Caki2 (cell line): ENCODE measurements at places on chromosomes 3 and 15. TPM values are rescaled to one million over a fixed set of nuclear protein-coding genes. Genes with fewer than 3 reads are reported as not detected.

The THSD4 gene
- 9.0 and 9.8 TPM in 2 replicates for total RNA-seq

- peak; percentile 56 for DNase-seq
These were observed 54.8 kb downstream of the MESD start for GRCh38 chr15:80934761-80935221.

DNA sequence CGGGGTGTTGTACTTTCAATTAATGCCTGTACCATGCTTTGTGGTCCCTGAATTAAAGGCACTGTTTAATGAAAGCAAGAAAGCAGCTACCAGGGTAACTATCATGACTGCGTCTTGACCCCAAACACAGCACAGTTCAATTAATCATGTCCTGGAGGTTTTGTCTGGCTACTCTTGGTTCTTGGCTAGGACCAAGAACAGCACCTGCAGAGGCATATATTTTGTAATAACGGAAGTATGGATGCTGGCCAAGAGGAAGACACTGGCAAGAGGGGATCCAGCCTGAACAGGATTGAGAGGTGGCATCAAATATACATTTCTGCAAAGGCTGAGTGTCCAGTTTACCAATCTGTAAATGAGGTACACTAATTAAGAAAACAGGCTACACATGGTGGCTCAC, 119.9 kb downstream of the FOXP1 start:
- DNase-seq: no peak

DNA sequence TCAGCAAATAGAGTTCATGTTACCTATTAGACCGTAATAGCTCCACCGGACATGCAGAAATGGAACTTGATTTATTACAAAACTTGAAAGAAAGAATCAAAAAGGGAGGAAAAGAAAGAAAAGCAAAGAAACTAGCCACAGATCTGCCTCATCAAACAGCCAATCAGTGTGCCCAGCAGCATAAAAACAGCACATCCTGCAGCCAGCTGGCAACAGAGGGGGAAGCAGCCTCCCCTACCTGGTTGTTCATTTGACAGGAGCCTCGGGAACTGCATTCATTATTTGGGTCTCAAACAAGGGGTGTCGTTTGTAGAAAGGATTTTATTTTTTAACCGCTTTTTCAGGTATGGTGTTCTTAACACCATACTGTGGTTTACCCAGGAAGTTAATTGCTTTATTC, 181.5 kb upstream of the TOPAZ1 start:
- DNase-seq: no peak

- no peak for DNase-seq
These were observed 116.7 kb downstream of the DLG1 start for GRCh38 chr3:197181741-197182140.
